ENCODE measurements at places on chromosomes 11 and 22.

- DNase-seq = no peak
Observed at GRCh38 chr22:36863979-36864378, 3.2 kb downstream of the NCF4 start.

GRCh38 chr22:29157759-29158535 is 47.7 kb upstream of the EMID1 start:
- no peak for DNase-seq

DNA sequence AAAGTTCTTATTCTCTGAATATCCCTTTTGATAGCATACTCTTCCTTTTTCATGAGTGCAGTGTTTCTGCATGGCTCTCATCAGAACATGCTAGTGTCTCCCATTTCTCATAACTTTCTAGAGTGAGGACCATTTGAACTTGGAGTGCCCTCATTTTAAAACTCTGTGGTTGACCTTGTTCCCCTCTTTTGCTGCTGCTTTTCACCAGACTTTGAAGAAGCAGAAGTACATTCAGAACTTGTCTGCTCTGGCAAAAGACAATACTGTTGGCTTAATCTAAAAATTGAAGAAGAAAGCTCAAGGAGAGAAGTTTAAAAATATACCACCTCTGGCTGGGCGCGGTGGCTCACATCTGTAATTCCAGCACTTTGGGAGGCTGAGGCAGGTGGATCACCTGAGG is 35.0 kb downstream of the PPARA start:
- DNase-seq = no peak

DNA sequence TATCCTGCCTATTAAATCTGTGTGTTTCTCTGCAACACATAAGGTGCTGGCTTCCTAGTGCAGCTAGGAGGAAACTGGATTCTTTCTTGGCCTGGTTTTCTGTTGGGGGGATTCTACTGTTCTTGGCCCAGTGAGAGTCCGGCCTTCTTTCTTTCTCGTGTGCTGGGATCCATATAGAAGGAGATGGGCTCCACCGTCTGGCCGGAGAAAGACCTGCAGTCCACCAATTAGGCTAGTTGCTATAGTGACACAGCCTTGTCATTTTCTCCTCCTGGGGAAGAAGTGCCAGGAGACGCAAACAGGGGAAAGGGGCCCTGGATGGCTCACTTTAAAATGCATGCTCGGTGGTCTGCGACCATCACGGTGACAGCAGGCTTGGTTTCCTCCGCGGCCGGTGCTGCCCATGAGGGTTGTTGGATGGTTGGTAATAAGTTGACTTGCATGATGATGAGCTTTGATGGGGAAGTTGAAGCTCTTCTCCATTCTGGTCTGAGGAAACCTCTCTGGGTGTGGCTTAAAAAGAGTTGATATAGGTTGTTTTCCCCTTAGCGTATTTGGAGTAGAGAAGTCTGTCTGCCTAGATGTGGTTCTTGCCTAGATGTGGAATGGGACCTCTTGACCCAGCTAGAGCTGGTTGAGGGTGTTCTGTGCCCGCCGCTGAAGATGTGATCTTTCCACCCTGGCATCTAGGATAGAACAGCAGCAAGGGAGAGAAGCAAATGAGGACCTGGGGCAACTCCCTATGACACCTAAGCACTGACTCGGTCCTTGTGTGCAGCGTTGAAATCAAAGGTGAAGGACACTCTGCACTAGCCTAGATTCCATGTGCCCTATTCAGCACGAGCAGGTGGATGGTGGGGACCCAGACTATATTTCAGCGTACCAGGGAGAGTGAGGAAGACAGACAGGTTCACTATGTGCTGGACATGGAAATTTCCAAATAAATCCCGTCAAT is 1335.0 kb downstream of the BRD1 start:
- DNase-seq = no peak

GRCh38 chr11:59716051-59716450 is 2.4 kb upstream of the OR10V1 start:
- DNase-seq = no peak

DNA sequence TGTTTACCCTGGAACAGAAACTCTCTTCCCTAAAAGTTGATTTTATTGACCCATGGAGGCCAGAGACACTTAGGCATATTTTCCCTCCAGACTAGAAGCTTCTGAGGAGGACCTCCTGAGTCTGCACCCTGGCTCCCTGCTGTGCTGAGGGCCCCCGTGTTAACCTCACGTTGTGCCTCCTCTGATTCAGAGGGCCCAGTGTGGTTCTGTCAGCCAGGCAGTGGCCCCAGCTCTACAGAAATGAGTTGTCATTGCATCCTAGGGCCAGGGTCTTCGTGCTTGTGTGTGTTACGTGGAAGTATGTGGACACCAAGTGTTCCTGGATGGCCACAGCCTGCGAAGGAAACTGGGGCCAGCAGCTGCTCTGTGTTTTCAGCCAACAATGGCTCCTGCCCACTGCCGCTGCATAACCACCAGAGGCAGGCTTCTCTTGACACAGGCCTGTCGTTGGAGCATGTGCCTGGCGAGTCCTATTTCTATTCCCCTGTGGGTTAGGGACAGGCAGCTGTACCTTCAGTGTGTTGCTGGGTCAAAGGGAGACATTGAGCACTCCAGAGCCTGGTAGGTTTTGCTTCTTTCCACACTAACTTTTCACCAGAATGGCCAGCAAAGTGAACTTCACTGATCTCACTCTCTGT is 44.5 kb downstream of the MED15 start:
- DNase-seq = no peak

- DNase-seq = no peak
Observed at GRCh38 chr11:19347911-19348310, 107.2 kb upstream of the E2F8 start.

GRCh38 chr11:117302228-117302627 is 11.1 kb downstream of the BACE1-AS start:
- DNase-seq = no peak

DNA sequence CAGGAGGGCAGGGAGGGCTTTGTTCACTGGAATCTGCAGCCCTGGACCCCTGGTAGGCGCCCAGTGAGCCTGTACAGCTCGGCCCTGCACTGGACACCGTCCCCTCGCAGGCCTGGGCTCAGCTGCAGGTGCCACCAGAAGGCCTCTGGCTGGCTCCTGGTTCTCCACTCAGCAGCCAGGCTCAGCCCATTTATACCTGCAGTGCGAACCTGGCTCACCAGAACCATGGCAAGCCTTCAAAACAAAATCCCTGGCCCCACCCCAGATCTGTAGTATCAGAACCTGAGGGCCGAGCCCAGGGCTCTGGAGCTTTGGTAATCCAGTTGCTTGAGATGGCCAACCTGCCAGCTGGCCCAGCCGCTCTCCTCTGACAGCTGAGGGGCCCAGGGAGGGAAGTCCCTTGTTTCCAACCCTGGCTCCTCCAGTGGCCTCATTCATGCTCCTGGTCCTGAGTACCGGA is 870 bp upstream of the FREY1 start:
- DNase-seq = no peak

- DNase-seq = no peak
Observed at GRCh38 chr11:17972987-17973386, 39.9 kb downstream of the SERGEF start.

GRCh38 chr11:20007386-20007785 is 152.9 kb downstream of the DBX1 start:
- DNase-seq = no peak

GRCh38 chr11:105357764-105358163 is 218.2 kb upstream of the CARD18 start:
- DNase-seq = no peak

DNA sequence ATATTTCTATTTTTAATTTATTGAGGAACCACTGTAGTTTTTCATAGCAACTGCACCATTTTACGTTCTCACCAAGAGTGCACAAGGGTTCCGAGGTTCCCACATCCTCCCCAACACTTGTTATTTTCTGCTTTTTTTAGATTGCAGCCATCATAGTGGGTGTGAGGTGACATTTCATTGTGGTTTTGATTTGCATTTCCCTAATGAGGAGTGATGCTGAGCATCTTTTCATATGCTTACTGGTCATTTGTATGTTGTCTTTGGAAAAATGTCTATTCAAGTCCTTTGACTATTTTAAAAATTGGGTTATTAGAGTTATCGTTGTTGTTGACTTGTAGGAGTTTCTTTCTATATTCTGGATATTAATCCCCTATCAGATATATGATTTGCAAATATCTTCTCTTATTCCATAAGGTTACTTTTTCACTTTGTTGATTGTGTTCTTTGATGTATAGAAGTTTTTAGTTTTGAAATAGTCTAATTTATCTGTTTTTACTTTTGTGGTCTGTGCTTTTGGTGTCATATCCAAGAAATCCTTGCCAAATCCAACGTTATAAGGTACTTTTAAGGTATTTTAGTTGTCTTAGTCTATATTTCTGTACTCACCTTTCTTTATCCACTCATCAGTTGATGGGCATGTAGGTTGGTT is 9.0 kb downstream of the NEAT1 start:
- no peak for DNase-seq

GRCh38 chr22:46866591-46866990 is 104.1 kb downstream of the TBC1D22A start:
- DNase-seq = no peak

- no peak for DNase-seq
Observed at GRCh38 chr22:23684026-23684425, 6.8 kb upstream of the RGL4 start.

DNA sequence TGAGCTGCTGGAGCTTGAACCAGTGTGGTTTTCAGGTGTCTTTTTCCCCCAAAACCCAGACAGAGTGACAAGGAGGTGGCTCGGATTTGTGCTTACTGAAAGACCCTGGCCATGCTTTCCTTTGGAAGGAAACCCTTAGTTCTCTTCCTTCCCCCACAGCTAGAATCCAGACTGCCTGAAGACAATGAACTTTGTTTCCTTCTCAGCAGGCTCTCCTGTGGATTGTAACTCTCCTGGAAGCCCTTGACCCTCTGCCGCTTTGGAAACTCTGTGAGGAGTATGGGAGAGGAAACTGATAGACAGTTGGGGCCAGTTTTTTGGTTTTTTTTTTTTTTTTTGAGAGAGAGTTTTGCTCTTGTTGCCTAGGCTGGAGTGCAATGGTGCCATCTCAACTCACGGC is 62.1 kb upstream of the SESN3 start:
- no peak for DNase-seq

- no peak for DNase-seq
Observed at GRCh38 chr11:27977031-27977430, 130.9 kb downstream of the KIF18A start.

- no peak for DNase-seq
Observed at GRCh38 chr11:112558691-112559090, 298.0 kb upstream of the PLET1 start.

DNA sequence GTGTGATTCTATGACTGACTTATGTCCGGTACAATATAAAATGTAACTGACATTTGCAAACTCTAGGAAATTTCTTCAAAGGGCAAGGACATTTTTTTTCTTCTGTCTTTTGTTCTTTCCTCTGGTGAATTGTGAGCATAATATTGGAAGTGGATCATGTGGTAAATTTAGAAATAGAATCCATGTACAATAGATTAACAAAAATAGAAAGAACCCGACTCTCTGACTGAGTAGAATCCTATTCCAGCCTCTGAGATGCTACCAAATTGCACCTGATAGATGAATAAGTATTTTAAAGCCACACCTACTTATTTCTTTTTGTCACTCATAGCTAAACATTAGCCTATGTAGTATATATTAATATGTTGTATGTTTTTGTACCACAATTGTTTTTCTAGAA is 860.3 kb downstream of the LUZP2 start:
- DNase-seq = no peak

GRCh38 chr22:23495614-23496444 is 84.3 kb downstream of the IGLL1 start:
- DNase-seq = no peak

DNA sequence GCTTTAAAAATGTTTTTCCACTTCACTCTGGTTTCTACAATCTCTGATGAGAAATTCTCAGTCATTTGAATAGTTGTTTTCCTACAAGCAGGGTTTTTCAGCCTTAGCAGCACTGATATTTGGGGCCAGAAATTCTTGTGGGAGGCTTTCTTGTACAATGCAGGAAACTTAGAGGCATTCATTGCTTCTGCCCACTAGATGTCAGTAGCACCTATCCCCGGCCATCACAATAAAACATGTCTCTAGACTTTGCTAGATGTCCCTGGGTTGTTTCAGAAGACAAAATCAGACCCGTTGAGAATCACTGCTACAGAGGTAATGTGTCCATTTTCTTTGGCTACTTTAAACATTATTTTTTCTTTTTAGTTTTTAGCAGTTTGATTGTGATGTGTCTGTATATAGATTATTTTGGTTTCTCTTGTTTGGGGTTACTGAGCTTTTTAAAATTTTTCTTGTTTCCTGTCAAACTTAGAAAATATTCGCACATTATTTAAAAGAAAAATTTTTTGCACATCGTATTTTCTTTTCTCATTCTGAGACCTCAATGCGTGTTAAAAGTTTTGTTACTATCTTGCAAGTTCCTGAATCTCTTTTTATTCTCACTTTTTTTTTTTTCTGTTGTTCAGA is 60.8 kb upstream of the CCDC179 start:
- DNase-seq = no peak

DNA sequence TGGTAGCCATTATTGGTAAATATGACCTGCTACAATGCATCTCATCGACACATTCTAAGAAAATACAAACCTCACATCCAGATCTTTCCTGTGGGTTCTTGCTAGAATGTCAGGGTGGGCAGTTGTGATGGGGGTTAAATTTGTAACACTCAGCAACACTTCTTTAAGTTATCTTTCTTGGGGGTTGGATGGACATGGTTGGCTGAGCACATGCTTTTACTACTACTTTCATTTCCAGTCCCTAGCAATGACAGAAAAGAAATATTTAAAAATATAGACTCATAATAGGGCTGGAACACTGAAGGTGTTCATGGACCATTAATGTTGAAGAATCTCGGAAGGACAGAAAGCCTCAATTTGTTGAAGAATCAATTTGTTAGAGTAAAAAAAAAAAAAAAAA is 57.6 kb downstream of the APOL3 start:
- no peak for DNase-seq

- no peak for DNase-seq
Observed at GRCh38 chr11:11581481-11581880, 40.3 kb downstream of the GALNT18 start.

DNA sequence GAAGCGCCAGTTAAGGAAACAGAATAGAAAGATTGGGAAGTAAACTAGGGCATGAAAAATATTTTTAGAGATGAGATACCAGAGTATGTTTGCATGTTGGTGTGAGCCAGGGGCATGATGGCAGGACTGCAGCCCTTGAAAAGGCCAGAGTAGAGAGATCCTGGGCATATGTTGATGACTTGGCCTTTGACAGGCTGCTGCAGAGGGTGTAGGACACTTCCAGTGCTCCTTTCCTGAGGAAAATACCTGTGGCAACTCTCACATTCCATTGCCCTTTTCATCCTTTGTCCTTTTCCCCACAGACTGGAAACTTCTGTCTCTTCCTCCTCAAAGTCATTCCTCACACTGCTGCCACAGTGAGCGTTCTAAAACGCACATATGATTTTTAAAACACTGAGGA is 150.7 kb upstream of the CCDC90B start:
- no peak for DNase-seq

- DNase-seq = no peak
Observed at GRCh38 chr11:12075822-12076821, 34.3 kb upstream of the MICAL2 start.
